ENCODE measurements at places on chromosomes 11 and 22.
A peak's percentile ranks its signal among the peaks of the same experiment; 100 is the strongest.

GRCh38 chr11:133828871-133829270 lies 16.4 kb downstream of the SPATA19 start:
- DNase-seq = no peak

DNA sequence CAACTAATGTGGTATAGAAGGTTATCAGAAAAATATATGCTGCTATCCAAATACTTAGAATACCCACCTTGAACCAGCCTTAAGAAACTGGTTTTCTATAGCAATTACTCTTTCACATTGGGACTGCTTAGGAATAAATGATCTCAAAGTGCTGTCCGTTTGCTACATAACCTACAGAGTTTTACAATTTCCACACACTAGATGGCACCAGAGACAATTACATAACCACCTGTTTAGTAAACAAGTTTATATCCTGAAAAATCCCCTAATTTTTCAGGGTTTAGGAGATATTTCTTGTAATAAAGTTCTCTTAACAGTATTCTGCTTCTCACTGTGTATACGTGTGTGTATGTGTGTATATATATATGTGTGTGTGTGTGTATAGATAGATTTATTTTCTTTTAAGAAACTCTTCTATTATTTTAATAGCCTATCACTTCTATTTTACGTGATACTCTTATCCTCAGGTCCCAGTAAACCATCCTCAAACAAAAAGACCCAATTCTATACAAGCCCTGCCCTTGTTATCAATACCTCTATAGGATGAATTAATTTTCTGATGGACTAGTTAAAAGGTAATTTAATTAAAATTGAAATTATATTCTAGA lies 6.7 kb upstream of the OR5I1 start:
- DNase-seq = peak; percentile 46

GRCh38 chr11:113906038-113906437 lies 1.4 kb downstream of the HTR3B start:
- peak; percentile 12 for DNase-seq

GRCh38 chr11:97614606-97615005 lies 1224.8 kb downstream of the JRKL start:
- no peak for DNase-seq

- no peak for DNase-seq
Observed at GRCh38 chr11:21174781-21175180, 505.4 kb downstream of the NELL1 start.

DNA sequence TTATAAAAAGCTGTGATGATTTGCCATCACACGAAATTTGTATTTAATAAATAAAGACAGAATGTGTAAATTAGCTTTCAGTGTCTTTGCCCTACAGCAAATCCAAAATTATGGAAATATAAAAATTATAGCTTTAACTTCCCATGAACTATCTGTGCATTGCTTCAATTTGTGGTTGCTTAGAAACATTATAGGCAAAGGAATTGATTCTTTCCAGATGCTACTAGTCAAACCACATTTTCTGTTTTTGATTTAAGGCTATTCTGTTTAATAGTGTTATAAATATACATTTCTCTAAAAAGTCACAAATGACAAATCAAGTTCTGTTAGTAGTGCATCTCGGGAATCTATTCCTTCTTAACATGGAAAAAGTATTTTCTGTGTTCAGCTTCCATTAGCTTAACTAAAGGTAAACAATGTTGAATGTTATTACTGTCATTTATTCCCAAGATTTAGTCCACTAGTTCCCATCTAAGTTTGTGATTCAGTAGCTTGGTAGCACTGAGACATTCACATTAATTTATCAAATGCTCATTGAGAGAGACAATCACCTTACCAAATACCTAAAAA lies 1086.3 kb upstream of the CCDC90B start:
- no peak for DNase-seq

DNA sequence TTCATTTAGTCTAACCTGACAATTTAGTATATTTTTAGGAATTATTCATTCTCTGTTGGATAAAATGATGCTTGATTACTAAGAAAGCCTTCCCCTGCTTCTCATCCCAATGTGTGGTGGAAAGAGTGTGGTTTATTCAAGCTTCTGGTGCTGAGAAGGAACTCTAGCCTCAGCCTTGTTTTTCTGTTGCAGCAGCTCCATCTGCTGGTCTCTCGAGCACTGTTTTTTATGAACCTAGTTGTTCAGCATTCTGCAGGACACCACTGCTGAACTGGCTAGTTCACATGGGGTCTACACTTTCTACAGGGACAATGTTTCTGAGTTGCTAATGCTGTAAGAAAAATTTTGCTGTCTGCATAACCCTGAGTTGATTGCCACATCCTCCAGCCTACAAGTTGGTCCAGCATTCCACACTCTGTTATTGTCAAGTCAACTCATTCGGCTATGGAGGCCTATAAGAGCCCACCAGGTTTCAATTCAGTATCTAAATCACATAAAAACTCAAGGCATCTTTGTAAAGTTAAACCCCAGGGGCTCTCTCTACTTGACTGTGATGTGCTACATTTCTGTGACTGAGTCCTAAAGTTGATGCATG lies 14.3 kb downstream of the OR2AG2 start:
- DNase-seq = peak; percentile 56

- DNase-seq = no peak
Observed at GRCh38 chr22:23769321-23769965, 1.7 kb upstream of the CHCHD10 start.

DNA sequence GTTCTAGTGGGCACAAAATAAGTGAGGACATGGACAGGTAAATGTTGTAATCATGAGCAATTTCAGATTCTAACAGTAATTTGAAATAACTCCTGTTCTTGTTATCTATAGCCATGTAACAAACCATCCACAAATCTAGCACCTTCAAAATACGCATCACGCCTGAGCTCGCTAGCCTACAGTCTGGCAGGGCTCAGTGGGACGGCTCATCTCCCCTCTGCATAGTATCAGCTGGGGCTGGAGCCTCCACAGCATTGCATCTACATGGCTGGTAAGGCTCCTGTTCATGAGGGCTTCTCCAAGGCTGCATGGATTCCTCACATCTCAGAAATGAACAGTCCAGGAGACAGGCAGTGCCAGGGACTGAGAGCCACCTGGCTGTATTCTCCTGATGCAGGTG lies 112.6 kb downstream of the KCNQ1 start:
- no peak for DNase-seq

- DNase-seq = no peak
Observed at GRCh38 chr11:85764796-85765195, 46.1 kb downstream of the SYTL2 start.

- DNase-seq = no peak
Observed at GRCh38 chr22:47123006-47123826, 360.8 kb downstream of the TBC1D22A start.

DNA sequence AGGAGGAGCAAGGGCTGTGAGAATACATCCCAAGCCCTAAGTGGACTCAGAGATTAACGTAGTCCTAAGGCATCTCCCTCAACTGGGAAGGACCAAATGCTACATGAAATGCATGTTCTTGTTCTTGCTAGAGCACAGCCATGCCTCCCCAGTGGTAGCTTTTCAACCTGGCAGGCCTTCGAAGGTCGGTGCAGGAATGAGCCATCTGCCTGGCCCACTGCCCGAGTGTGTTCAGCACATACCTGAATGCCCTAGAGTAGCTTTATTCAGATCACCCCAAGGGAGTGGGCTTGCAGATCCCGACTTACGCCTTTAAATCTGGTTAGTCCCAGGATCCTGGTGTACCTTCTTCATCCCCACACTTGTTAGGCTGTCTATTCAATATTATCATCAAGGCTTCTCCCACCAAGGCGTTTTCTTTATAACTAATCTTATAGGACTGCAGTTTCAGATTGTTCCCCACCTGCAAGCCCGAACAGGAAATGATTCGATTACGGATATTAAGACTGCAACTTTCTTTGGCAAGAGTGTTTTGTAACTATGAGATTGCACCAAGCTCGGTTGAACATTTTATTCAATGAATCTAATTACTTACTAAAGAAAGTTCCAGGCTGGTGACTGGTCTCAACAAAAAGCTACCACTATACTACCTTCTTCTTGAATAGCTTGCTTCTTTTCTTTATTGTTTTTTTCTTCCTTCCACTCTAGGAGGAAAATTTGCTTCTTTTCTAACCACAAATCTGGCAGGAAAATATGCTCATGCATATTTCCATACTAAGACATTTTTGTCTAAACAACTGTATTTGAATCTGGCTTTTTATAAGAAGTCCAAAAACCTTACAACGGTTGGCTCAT lies 115.6 kb downstream of the SGSM3 start:
- DNase-seq = no peak

GRCh38 chr11:125272092-125272491 lies 107.5 kb downstream of the PKNOX2 start:
- no peak for DNase-seq

GRCh38 chr11:44113572-44113971 lies 18.1 kb downstream of the EXT2 start:
- DNase-seq = no peak

GRCh38 chr22:47152938-47153337 lies 390.5 kb downstream of the TBC1D22A start:
- DNase-seq = no peak

GRCh38 chr11:115528225-115528624 lies 24.0 kb upstream of the CADM1 start:
- no peak for DNase-seq

GRCh38 chr22:49855251-49855911 lies 1.7 kb downstream of the ZBED4 start:
- no peak for DNase-seq

- no peak for DNase-seq
Observed at GRCh38 chr11:82533628-82534327, 199.9 kb downstream of the FAM181B start.

DNA sequence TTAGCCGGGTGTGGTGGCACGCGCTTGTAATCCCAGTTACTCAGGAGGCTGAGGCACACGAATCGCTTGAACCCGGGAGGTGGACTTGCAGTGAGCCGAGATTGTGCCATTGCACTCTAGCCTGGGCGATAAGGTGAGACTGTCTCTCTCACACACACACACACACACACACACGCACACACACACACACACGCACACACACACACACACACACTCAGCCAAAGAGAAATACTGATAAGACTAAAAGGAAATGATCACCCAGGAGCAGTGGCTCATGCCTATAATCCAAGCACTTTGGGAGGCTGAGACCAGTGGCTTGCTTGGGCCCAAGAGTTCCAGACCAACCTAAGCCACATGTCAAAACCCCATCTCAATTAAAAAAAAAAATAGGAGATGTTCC lies 20.8 kb downstream of the HSPA8 start:
- no peak for DNase-seq

DNA sequence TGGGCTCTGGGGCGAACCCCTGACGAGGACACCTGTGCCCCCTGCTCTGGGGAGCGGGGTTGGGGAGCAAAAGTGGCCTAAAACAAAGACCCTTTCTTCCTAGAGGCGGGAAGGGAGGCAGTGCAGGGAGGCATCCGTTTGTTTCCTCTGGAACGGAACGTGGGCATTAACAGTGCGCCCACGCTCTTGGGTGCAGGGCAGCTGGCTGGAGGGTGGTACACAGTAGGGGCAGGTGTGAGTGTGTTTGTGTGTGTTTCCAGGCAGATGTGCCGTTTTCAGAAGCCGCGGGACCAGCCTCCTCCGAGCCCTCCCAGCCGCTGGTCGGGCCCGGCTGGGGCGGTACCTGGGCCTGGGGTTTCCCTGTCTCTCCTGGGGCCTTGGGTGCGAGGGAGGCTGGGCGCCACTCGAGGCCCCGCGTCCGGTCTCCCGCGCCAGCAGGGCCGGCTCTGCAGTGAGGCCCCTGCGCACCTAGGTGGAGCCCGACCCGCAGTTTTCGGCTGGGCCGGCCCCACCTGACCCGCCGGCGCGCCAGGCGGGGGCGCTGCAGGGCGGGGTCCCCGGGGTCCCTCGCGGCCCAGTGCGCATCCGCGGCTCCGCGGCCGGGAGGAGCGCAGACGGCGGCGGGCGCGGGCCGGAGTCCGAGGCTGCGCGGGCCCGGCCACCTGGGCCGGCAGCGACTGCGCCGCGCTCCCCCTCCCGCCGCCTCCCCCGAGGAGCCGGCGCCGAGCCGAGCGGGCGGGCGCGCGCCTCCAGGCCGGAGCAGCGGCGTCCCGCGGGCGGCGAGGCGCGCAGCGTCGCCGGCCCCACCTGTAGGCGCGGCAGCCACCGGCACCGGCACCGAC lies 1252.7 kb downstream of the BRD1 start:
- peak; percentile 15 for DNase-seq

- DNase-seq = peak; percentile 30
Observed at GRCh38 chr11:115965767-115966504, 461.7 kb upstream of the CADM1 start.

GRCh38 chr11:43576320-43576802 lies 104.2 kb upstream of the HSD17B12 start:
- DNase-seq = no peak

DNA sequence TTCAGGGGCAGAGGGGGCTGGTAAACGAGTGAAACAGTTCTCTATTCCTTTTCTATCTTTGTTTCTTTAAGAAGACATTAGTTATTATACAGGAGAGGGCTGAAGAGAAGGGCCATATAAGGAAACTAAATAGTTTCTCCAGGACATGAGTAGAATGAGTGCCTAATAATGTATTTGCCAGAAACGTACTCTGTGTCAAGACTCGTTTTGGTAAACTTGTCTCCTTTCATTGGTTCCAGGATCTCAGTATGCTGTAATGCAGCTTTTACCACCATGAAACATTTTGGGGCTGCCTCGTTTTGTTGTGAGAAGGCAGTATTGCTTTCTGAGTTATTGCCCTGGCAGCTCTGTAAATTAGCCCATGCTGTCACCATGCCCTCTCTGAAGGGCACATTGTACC lies 51.7 kb downstream of the POLD3 start:
- no peak for DNase-seq

GRCh38 chr22:47071078-47071806 lies 308.8 kb downstream of the TBC1D22A start:
- no peak for DNase-seq

GRCh38 chr11:105315287-105315686 lies 175.7 kb upstream of the CARD18 start:
- peak; percentile 5 for DNase-seq

DNA sequence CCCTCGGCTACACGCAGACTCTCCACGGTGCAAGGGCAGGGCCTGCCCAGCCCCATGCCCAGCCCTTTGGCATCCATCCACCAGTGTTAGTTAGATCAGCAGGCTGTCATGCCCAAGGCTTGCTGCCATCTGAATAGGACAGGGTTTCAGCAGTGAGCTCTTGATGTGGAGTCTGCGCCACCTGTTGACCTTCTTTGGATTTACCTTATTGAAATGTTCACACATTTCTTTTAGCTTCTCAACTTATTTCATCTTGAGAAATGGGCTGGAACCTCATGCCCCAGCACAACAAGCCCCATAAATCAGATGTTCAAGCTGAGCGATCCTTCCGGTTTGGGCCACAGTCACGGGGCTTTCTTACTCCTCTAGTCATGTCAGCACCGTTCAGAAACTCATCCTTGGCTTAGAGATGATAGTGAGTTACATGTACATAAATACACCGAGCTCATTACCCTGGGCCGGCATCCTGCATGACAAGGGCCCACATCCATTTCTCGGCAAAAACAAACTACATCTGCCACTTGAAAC lies 61.7 kb downstream of the PARVB start:
- DNase-seq = peak; percentile 68

Data from ACHN (cell line).